ENCODE measurements at places on chromosomes 2 and 18.

DNA sequence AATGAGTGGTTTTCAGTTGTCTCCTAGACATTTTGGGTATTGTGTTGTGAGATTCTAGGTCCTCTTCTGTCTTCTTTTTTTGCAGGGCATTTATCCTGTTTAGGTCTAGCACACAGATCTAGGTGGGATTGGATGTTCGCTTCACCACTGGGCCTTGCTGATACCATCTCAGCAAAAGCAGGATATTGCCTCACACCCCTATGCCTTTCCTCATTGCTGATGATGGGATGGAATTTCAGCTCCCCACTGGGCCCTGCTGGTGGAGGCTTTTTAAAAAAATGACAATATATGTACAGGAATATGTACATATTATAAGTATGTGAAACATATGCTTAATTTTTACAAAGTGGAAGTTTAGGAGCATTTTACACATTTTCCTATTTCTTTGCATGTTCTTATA lies 5.4 kb upstream of the TOGARAM2 start:
- no peak for DNase-seq

DNA sequence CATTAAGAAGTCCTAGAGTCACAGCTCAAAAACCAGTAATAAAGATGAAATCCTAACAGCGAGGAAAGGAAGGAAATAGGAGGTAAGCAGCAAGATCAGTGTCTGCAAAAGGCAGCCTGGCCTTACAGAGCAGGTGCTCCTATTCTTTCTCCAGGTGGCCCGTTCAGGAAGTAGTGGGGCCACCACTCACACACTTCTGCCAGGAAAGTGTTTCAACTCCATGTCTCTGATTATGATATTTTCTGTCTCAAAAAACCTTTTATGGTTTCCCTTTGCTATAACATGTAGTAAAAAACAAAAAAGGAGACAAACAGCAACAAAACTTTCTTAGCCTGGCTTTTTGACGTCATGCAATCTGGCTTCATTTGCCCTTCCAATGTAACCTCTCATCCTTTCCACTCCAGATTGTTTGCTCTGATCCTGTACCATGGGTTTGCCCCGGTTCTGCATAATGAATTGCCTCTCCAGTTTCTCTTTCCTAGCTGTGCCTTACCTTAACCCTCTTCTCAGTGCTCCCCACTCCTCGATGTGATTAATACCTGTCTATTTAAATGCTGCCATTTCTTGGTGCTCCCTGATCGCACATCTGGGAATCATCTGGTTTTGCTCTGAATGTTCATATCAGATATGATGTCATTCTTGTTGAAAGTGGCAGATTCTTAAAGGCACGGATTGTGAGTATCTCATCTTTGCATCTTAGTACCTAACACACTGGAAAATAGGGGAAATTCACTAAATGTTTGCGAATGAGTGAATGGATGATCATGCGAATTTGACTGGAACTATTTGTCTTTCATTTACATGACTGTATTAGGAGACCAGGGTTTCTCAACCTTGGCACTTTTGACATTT lies 50.6 kb upstream of the PTPRM start:
- no peak for DNase-seq

GRCh38 chr2:88959480-88960204 lies 268.2 kb downstream of the RPIA start:
- no peak for DNase-seq

DNA sequence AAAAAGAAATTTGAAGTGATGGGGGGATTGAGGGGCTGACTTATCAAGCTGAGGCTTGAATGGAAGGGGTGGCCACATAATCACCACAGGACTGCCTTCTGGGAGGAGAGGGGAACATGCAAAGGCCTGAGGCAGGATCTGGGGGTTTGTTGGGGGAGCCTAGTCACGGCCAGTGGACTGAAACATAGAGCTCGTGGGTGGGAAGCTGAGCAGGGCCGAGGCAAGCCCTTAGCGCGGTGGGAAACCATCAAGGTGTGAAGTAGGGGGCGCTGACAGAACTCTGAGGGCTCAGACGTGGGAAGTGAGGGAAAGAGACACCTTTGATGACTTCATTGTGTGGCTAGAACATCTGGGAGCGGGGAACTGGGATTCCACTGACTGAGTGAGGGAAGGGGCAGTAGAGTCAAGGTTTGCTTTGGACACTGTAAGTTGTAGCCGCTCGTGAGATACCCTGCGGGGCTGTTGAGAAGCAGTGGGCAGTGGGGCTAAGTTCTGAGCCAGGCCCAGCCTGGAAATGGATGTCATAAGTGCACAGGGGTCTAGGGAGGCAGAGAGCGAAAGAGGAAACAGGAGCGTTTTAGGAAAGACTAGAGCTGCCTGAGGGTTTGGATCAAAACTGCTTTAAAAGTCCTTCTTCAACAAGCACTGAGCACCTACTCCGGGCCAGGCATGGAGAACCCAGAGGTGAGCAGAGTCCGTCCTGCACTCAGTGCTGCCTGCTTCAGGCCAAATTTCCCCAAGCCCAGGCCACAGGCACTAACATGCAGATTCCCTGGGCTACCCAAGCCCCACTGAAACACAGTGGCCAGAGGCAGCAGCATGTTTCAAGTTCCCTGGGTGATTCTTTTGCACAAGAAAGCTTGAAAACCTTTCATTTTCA lies 686 bp upstream of the SNORC start:
- no peak for DNase-seq

DNA sequence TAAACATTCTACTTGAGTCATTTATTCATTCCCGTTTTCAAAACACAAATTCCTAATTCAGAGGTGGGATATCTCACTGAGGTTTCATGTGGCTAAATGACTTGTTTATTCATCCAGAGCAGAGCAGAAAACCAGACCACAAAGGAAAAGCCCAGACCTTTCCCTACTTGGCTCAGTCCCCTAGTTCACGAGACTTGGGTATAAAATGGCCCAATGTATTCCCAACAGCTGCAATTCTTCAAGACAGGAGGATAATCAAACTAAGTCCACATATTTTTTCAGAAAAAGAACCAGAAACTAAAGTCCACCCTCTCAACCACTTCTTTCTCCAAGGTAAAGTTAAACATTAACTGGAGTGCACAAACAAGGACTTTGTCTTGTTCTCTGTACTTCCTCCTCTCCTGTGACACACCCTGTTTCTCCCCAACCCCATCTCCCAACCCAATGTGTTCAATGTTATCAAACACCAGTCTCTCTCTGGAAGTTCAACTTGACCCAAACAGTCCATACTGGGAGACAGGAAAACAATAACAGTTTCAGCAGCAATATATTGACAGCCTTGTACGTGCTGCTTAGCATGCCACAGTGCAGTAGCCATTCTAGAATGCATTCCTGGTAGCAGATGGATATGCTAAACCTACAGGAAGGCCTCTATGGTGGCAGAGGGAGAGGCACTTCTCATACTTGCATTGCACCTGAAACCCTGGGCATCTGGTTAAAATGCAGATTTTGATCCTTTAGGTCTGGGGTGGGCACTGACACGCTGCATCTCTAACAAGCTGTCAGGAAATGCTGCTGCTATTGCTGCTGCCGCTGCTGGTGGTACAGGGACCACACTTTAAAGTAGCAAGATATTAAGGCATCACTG lies 110.7 kb downstream of the INO80D start:
- DNase-seq, result no peak

DNA sequence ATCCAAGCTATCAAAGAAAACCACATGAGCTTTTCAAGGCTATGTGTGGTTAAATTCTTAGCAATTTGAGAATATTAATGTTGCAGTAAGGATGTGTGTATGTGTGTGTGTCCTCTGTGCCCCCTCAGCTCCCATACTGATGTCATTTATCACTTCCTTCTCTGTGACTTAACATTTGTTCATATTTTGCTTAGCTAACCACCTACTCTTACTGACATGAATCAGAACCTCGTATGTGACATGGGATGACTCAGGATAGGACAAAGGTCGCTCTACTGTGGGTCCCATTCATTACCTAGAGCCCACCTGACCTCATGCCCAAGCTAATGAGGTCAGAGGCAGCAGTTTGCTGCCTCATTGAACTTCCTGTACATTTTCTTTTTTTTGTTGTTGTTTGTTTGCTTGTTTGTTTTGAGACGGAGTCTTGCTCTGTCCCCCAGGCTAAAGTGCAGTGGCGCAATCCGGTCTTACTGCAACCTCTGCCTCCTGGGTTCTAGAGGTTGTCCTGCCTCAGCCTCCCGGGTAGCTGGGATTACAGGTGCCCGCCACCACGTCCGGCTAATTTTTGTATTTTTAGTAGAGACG lies 36.3 kb downstream of the MOGAT1 start:
- no peak for DNase-seq

DNA sequence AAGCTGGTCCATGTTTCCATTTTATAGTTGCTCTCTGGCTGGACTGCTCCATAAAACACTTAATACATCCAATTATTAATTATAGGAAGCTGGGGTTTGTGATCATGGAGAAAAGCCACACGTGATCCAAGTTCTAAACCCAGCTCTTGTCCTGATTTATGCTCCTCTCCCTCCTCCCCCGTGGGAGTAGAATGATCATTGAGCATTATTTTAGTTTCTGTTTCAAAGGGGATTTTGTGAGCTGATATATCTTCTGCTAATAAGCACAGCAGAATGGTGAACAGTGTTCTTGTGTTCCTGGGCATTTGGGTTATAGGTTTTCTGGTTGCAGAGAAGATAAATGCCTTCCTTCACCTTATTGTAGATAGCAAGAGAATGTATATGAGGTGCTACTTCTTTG lies 135.7 kb upstream of the TMEM200C start:
- no peak for DNase-seq

DNA sequence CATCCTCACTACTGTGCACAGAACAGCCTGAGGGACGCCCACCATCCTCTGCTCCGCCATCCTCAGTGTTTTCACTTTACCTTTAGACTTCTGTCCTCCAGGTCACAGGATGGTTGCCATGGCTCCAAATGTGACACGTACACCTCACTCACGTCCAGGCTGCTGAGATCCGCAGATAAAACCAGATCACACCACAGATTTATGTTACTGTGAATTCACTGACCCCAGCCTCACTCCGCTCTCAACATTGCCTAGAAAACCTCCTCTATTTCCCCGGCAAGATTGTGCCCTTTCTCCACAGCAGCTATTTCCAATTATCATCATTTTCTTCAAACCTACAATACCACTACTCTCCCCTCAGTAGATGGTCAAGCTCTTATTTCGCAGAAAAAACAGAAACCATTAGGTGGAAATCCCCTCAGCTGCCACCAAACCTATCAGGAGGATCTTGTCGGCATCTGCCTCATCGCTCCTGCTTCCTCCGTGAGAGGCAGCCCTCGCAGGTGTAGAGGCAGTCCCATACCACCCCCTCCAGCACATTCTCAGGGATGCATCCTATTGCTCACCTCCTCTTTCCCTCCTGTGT lies 49.8 kb upstream of the SLC1A4 start:
- no peak for DNase-seq

Data from SHP77 treated with DMSO at 0.1 percent for 48 hours (cell line).